GM12864 (cell line): ENCODE measurements at places on chromosomes 1 and 21.
A peak's percentile ranks its signal among the peaks of the same experiment; 100 is the strongest.

GRCh38 chr1:40689737-40690136 lies 1.8 kb upstream of the NFYC start:
- DNase-seq, result no peak

DNA sequence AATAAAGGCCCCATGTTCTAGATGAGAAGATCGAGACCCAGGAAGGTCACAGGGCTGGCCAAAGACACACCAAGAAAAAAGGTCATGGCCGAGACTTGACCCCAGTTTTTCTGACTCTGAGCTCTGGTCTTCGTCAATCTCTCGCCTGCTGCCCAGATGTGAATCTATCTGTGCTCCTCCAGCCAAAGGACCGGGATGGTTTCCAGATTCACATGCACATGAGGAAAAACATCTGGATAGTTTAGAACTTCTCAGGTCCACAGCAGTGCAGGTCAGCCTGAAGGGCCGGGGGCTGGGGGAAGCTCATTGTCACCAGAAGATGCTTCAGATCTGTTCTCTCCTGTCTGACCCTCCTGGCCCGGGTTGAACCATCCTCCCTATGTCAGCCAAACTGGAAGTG lies 49.0 kb downstream of the KCNN3 start:
- no peak for DNase-seq

- no peak for DNase-seq
These were observed 29.3 kb downstream of the MORC3 start for GRCh38 chr21:36349315-36349714.

DNA sequence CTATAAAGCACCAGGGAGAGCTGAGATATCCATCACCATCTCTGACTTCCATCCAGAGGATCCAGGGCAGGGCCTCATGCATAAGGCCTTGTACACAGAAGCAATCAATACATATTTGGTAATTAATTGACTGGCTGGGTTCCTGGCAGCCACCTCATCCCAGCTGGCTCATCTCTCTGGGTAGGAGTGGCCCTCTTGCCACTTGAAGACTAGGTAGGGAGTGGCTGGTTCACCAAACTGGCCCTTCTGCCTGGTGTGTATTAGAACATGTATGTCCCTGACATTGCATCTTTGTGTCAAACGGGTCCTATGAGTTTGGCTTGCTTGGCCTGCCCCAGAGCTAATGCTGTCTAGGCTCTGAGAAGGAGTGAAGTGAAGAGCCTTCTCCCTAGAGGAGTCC lies 11.8 kb downstream of the NUAK2 start:
- no peak for DNase-seq

DNA sequence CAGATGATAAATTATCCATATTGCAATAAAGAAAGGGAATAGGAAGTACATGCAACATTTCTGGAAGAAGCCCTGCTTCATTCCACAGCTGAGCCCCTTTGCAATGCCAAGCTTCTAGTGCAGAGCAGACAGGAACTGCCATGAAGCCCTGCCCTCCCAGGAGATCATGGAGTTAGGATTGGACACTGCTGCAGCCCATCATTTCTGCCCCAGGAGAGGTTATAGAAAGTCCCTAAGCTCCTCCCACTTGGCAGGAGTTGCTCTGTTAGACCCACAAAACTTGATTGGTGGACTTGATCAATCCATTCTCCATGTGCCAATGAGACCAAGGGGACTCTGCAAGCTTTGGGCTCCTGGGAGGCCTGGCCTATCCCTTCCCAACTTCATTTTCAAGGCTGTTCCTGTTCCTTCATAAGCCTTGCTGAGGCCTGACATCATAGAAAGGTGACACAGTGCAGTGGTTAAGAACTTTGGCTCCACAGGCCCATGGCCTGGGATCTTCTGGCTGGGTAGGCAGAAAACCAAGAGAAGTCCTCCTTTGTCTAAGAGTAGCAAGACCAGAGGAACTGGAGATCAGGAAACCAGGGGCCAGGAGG lies 1.3 kb upstream of the LAPTM5 start:
- peak; percentile 78 for DNase-seq

- no peak for DNase-seq
These were observed 857.8 kb upstream of the B3GALT2 start for GRCh38 chr1:194043984-194044755.

DNA sequence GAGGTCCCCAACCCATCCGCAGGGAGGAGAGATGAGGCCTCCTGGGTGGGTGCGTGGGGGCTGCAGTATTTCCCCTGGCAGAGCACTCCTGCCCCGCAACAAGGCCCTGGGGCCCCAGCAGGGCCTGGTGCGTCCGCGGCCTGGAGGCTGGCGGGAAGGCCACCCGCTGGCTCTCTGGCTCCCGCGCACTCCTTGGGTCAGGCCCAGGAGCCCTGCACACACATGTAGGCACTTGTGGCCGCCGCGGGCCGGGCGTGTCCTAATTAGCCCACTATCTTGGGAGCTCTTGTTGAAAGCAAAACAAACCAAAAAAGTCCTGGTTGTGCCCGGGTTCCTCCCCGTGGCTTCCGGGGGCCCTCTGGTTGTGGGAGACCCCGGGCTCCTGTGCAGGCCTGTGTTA lies 49.7 kb upstream of the CCDC27 start:
- no peak for DNase-seq

GRCh38 chr21:41481191-41481590 lies 26.8 kb downstream of the TMPRSS2 start:
- no peak for DNase-seq

DNA sequence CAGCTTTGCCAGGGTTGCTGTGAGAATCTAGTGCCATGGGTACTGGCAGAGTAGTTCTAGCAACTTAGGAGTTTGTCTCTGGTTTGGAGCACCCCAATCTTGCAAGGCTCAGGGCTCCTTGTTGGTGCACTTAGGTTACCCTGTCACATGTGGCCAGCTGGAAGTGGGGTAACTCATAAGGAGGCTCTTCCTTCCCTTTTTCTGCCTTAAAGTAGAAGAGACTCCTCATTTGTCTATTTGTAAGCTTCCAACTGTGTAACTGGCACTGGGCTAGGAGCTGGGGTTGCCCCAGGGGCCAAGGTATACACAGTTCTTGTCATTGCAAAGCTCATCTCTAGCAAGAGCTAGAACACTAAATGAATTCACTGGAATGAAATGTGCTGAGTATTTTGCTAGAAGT lies 10.6 kb downstream of the MROH7 start:
- DNase-seq, result no peak
